ENCODE measurements at places on chromosomes 1 and 21. TPM values are rescaled to one million over a fixed set of nuclear protein-coding genes. Genes with fewer than 3 reads are reported as not detected.

DHX9 gene
- total RNA-seq = 76.8 TPM

ZBTB18 gene
- 8.4 TPM for total RNA-seq

IFNAR2 gene
- 29.7 TPM for total RNA-seq

GBP1 gene
- 18.9 TPM for total RNA-seq

DNA sequence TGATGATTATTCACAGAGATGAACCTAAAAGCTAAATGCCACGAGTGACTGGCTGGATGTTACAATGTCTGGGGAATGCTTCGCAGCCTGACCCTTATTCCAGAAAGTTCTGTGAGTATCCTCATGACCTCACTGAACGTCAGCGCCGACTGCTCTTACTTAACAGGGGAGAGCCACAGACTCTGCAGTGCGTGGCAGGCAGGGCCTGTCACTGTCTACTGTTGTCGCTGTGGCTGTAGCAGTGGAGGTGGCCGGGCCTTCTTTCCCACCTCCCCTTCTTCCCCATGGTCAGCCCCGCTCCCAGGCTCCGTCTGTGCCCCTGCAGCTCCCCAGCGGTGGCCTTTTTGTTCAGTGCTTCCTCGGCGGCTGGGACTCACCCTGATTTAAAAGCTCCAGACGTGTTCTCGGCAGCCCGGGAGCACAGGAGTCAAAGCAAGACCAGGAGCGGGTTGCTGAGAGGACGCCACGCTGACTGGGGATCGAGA lies 52.2 kb upstream of the TARBP1 start:
- H3K27me3 ChIP-seq = no peaks in the 10 kb centered on the region
- no peak overlapping the region for H3K4me3 ChIP-seq
- peak overlapping the region; percentile 24 for H3K27ac ChIP-seq
- no peaks in the 10 kb centered on the region for H3K36me3 ChIP-seq

GRCh38 chr1:47403321-47403910 lies 12.7 kb upstream of the FOXE3 start:
- H3K27me3 ChIP-seq = peaks cover 6% of the 10 kb centered on the region
- H3K4me3 ChIP-seq = no peak overlapping the region
- DNase-seq = no peak
- H3K36me3 ChIP-seq = no peaks in the 10 kb centered on the region
- no peak overlapping the region for H3K27ac ChIP-seq

GRCh38 chr1:93738075-93738622 lies 56.5 kb upstream of the BCAR3 start:
- DNase-seq = no peak
- no peaks in the 10 kb centered on the region for H3K4me1 ChIP-seq
- H3K36me3 ChIP-seq = no peaks in the 10 kb centered on the region
- H3K27me3 ChIP-seq = no peaks in the 10 kb centered on the region
- H3K27ac ChIP-seq = no peak overlapping the region

DNA sequence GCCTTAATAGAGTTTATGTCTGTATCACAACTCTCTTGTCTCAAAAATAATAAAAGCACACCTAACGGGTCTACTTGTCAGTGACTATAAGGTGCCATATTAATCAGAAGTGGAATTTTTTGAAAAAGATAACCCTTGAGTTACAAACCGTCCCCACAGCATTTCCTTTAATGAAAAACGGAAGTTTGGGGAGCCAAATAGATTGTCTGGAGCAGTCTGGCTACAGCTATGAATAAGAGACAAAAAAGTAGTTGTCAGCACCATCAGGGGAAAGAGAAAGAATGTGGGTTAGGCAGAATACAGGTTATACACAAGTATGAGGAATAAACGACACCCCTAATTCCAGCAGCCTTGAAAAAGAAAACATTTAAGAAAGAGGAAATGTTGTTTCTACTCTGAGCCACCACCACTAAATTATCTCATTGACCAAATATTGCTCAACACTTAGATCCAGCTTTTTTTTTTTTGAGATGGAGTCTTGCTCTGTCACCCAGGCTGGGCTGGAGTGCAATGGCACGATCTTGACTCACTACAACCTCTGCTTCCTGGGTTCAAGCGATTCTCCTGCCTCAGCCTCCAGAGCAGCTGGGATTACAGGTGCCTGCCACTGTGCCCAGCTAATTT lies 29.4 kb upstream of the USP24 start:
- no peak for DNase-seq
- H3K27ac ChIP-seq = no peak overlapping the region
- no peak overlapping the region for H3K4me3 ChIP-seq

DNA sequence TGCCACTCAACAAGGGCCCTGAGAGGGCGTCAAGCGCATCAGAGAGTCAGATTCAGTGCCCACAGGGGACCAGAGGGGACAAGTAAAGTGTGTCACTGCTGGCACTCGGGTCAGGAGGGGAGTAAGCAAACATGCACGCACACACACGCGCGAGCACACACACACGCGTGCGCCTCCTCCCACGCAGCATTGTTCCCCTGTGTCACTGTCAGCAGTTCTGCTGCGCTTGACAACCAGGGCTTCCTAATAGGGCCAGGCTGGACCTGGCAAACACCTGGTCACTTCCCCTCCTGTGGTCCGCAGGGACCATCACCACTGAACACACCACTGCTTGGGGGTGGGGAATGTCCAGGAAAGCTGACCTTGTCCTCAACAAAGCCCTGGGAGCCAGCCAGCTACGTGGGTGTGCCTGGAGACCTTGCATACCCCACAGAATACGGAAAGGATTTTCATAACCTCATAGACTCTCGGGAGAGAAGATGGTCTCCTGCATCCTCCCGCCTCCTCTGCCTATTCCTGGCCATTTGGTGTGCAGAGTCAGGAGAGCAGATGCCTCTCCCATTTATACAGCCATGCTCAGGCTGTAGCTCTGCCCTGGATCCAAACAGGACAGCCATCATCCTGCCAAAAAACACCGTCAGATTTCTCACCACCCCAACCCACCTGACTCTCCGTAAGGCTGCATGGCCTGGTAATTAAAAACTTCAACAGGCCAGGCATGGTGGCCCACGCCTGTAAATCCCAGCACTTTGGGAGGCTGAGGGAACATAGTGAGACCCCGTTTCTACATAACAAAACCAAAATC lies 73.2 kb downstream of the SSBP3 start:
- H3K36me3 ChIP-seq = no peaks in the 10 kb centered on the region
- no peaks in the 10 kb centered on the region for H3K27me3 ChIP-seq
- H3K4me3 ChIP-seq = no peak overlapping the region
- peaks cover 86% of the 10 kb centered on the region for H3K4me1 ChIP-seq
- H3K27ac ChIP-seq = no peak overlapping the region

- H3K27ac ChIP-seq = no peak overlapping the region
- H3K27me3 ChIP-seq = no peaks in the 10 kb centered on the region
- no peak for DNase-seq
- H3K4me1 ChIP-seq = no peaks in the 10 kb centered on the region
Measured at GRCh38 chr1:166354406-166354805, 187.6 kb upstream of the FAM78B start.

DNA sequence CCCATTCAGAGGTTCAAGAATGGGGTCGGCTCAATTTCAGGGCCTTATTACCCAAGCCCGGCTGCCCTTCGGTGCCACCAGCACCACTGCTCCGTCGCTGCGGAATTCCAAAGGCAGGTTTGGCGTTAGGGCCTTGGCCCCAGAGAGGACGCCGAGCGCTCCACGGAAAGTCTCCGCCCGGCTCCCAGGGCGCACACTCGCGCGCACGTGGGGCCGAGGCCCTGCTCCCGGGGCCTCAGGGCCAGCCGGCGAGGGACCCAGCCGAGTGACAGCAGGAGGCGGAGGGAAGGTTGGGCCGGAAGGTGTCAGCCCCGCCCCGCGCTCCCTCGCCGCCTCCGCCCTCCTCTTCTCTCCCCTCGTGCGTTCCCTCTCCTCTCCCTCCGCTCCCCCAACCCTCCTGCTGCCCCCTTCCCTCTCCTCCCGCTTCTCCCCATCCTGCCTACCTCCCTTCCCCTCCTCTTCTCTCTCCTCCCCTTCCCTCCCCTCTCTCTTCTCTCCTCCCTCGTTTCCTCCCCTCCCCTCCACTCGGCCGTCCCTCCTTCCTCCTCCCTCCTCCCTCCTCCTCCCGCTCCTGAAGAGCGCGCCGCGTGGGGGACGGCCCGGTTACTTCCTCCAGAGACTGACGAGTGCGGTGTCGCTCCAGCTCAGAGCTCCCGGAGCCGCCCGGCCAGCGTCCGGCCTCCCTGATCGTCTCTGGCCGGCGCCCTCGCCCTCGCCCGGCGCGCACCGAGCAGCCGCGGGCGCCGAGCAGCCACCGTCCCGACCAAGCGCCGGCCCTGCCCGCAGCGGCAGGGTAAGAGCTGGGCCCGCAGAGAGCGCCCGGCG lies at the start of gene ETS2:
Gene ETS2 (plus strand): TSS at position 602 of the 825 bp plus-strand sequence. CDS start 4,106 bp downstream, outside the sequence.
- peak within 1 kb of the TSS; percentile 80 for H3K27ac ChIP-seq
- H3K36me3 ChIP-seq = peaks cover 7% of the 10 kb centered on the region
- peak within 1 kb of the TSS; percentile 55 for H3K4me3 ChIP-seq

GRCh38 chr21:45284456-45284741 lies 3.3 kb downstream of the POFUT2 start:
- no peaks in the 10 kb centered on the region for H3K27me3 ChIP-seq
- peaks cover 60% of the 10 kb centered on the region for H3K36me3 ChIP-seq
- no peak overlapping the region for H3K4me3 ChIP-seq
- H3K4me1 ChIP-seq = peaks cover 13% of the 10 kb centered on the region

DNA sequence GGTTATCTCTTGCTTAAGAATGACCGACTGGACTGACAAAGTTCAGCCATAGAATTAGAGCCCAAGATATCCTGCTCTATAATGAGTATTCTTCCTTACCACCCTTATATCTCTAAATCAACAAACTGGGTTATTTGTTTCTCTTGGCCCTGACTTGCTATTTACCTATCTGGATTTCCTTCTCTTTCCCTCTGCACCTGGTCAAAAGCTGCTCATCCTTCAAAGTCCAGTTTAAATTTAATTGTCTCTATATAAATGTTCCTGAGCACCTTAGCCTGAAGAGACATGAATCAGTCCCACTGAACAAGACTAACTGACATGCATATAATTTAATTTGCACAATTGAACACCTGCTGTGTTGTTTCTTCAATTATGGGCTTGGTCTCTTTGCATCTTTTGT lies 127.1 kb upstream of the KCNJ15 start:
- no peaks in the 10 kb centered on the region for H3K36me3 ChIP-seq
- peaks cover 9% of the 10 kb centered on the region for H3K27me3 ChIP-seq
- no peak overlapping the region for H3K4me3 ChIP-seq
- no peak overlapping the region for H3K27ac ChIP-seq
- DNase-seq = no peak

DNA sequence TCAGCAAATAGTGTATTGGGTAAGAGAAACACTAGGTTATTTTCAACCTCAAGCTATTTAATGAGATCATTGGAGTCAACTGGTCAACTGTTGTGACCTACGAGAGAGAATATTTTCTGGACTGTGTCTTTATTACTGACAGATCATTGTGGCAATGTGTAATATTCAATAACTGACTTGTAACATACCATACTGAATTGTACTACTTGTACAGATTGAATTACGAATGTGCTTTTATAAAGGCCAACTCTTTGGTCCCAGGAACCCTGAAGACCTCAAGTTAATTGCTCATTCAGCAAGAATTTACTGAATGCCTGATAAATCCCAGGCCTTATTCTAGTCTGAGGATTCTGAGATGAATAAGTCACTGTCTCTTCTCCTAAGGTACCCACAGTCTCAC lies 56.1 kb upstream of the CAMK1G start:
- H3K27ac ChIP-seq = no peak overlapping the region
- no peaks in the 10 kb centered on the region for H3K4me1 ChIP-seq
- no peak overlapping the region for H3K4me3 ChIP-seq

- no peaks in the 10 kb centered on the region for H3K36me3 ChIP-seq
- no peaks in the 10 kb centered on the region for H3K27me3 ChIP-seq
Measured at GRCh38 chr1:35097224-35097623, 18.0 kb downstream of the ZMYM1 start.
